ENCODE measurements at places on chromosomes 2 and 18. TPM values are rescaled to one million over a fixed set of nuclear protein-coding genes. Genes with fewer than 3 reads are reported as not detected.

GRCh38 chr2:237205561-237205971 is 119.9 kb downstream of the COPS8 start:
- DNase-seq, result no peak

DNA sequence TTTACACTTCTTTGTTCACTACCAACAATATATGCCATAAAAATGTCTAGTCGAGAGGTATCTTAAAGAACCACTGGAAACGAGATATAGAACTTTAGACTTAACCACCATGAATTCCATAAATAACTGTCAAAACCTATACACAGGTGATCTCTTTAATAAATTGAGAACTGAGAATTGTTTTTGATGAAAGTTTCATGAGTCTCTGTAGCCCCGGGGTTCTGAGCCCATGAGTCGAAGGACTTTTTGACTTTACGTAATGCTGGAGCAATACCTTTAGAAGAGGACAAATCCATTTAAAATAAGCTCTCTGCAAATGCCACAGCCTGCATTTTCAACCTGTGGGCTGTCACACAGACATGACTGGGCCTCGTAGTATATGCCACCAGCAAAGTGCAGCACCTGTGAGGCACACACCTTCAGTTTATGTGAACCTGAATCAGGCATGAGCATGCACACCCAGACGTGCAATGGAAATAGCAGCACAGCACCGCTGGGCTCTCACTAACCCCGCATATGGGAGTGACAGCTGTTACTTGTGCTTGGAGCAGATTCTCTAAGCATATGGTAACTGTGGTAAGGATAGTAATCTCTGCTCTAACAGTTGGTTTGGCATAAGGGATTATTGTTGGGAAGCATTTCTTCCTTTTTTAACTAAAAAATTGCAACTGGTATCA is 383.2 kb downstream of the SOCS6 start:
- DNase-seq, result no peak

Gene B4GALT6
- polyA plus RNA-seq, result 10.5 TPM

Gene LRP1B
- polyA plus RNA-seq, result 1.1 TPM

Gene FAHD2B
- polyA plus RNA-seq, result 17.5 TPM
